ENCODE measurements at places on chromosomes 5 and 9.
A peak's percentile ranks its signal among the peaks of the same experiment; 100 is the strongest.

- no peak for DNase-seq
Observed at GRCh38 chr5:75545131-75545530, 33.4 kb downstream of the POLK start.

DNA sequence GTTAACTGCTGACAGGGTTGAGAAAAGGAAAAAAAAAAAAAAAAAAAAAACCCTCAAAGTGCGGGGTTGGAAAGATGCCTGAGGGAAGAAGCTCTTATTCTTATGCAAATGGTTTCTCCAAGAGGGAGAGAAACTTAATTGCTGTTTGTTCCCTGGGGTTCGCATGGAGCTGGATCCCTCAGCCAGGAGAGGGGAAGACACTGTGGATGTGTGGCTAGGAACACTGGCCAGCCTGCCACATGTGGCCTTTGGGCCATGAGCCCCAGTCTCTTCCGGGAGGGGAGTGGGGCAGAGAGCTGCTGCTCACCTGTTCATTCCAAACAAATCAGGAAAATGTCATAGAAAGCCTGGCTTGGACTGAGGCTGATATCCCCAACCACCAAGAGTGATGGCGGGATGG is 9.4 kb upstream of the SCGB3A2 start:
- no peak for DNase-seq

DNA sequence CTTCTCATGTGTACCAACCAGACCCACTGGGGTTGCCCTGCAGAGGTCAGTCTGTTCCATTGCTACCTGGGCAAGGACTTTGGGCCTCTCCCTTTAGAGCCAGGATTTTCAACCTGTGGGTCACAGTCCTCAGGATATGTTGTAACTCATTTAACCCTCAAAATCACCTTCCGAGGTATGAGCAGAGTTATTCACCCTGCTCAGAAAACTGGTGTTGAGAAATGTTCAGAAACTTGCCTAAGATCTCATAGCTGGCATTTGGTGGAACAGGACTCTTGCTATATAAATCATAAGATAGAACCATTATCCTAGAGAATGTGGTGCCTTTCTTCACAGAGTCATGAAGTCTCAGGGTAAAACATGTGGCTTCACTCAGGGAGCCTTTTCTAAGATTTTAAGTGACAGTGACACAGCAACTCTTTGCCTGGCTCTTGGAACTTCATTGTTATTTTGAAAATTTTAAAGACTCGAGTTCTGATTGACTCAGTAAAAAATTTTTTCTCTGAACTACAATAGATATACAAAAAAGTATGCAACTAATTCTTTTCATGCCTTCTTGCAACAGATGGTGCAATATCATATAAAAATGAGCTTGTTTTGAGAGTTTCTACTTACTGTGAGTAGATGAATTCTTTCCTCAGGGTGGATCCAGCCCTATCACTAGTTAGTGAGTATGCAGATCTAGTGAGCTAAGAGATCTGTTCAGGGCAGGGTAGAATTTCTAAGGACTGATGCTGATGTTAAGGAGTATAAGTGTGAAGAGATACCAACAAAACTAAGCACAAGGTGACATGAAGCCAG is 29.5 kb downstream of the CAST start:
- peak; percentile 7 for DNase-seq

DNA sequence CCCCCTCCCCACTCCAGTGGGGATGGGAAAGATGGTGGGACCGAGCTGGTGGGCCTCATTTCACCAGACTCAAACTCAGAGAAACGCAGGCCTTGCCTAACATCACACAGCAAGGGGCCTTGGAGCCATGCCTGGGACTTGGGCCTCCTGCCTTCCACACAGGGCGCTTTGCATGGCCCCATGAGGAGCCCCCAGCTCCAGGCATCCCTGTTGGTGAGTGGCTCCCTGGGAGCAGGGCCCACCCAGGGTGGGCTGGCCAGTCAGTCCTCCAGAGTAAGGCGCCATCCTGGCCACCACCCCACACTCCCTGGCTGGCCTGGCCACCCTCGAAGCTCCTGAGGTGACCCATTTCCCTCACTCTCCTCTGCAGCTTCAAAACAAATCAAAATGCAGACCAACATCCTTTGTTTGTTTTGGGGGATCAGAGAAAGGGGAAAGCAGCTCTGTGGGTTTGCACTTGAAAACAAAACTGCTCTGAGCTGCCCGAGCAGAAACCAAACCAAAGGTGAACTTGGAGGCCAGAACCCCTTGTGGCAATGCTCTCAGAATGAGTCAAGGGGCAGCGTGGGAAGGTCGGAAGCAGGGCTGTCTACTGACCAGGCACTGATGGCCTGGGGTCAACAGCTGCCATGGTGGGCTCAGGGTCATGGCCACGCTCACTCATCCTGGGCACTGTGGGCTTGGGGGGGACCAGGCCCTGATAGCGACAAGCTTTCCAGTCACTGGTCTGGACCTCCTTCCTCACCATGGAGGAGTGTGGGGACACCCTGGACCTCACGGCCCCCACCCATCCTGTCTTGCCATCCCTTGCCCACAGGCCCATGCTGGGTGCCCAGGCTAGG is 37.0 kb upstream of the VDAC1 start:
- DNase-seq: no peak

DNA sequence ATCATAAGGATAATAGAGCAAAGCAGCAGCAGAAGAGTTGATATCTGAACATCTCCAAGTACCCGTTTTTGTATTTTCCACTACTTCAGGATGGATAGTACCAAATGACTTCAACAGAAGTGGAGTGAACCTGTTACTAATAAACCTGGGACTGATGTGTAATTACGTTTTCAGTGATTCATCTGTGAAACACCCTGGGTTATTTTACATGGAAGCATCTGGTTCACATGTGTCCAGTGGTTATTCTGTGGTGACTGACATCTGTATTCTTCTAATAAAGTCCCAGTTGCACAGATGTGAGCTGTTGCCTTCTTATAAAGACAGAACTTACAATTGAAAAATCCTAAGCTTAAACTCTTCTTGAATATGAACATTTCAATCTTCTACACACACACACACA is 139.7 kb upstream of the VCAN start:
- no peak for DNase-seq
